Osteoblast (primary cell): ENCODE measurements at places on chromosomes 1 and 21. TPM values are rescaled to one million over a fixed set of nuclear protein-coding genes. Genes with fewer than 3 reads are reported as not detected.

GRCh38 chr1:234505769-234506102 lies 26.8 kb upstream of the TARBP1 start:
- peak; percentile 68 for DNase-seq
- peak overlapping the region; percentile 77 for H3K27ac ChIP-seq
- no peak overlapping the region for H3K4me3 ChIP-seq
- no peaks in the 10 kb centered on the region for H3K36me3 ChIP-seq

- no peaks in the 10 kb centered on the region for H3K36me3 ChIP-seq
- no peaks in the 10 kb centered on the region for H3K4me1 ChIP-seq
- H3K27me3 ChIP-seq, result no peaks in the 10 kb centered on the region
Observed at GRCh38 chr1:106944721-106945120, 111.8 kb upstream of the PRMT6 start.

GRCh38 chr1:234132795-234133194 lies 228.3 kb downstream of the SLC35F3 start:
- no peak for DNase-seq
- H3K4me1 ChIP-seq, result no peaks in the 10 kb centered on the region
- no peak overlapping the region for H3K4me3 ChIP-seq
- no peaks in the 10 kb centered on the region for H3K36me3 ChIP-seq
- H3K27ac ChIP-seq, result no peak overlapping the region
- H3K27me3 ChIP-seq, result no peaks in the 10 kb centered on the region

DNA sequence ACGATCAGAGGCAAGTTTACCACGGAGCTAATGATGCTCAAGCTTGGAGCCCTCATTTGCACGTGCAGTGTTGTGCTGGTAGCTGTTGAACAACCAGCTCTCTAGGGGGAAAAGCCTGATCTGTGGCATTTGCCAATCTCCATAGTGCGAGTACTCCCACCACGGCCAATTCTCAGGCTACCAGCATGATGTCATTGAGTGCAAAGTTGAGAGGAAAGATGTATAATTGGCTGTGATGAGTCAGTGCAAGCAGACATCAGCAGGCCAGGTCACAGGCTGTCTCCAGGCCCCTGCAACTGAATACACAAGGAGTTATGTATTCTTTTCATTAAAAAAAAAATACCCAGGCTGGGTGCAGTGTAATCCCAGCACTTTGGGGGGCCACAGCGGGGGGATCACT lies 233.1 kb upstream of the VAMP3 start:
- no peaks in the 10 kb centered on the region for H3K27me3 ChIP-seq
- no peak overlapping the region for H3K4me3 ChIP-seq

DNA sequence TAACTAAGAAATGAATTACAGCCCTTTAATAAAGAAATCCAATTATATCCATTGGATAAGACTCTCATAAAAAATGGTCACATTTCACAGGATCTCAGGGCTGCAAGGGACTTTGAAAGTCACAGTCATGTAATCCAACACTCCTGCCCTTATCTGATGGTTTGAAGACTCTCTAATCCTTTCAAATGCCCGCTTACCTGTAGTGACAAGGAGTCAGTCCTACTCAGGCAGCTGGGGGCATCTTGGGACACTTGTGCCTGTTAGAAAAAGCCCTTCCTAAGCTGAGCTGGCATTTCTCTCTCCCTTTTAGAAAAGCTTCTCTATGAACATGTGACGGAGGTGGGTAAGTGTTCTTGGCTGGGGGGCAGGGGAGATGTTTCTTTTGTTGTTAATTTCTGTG lies 11.0 kb upstream of the ZNF691 start:
- H3K36me3 ChIP-seq, result peaks cover 9% of the 10 kb centered on the region
- no peaks in the 10 kb centered on the region for H3K4me1 ChIP-seq
- DNase-seq, result no peak

GRCh38 chr1:218459450-218459849 lies 114.3 kb downstream of the TGFB2 start:
- peak overlapping the region; percentile 13 for H3K4me3 ChIP-seq
- H3K27me3 ChIP-seq, result no peaks in the 10 kb centered on the region
- peak overlapping the region; percentile 94 for H3K27ac ChIP-seq
- peaks cover 43% of the 10 kb centered on the region for H3K4me1 ChIP-seq
- DNase-seq, result no peak

DNA sequence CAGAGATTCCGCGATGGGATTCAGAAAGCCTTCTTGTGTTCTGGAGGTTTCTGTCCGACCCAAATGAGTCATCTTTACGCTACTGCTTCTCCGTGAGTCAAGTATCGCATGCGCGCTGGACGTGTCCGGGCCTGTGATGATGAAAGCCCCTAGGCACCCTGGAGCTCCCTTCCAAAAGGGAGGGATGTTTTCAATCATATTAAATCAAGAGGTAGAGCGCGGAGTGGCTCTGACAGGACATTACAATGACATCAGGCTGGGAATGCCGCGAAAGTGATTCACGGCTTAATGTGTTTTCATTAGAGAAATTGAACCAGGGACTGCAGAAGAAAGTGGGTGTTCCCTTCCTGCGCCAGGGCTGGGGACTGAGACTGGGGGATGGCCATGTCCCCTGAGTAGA lies 48.5 kb downstream of the AJAP1 start:
- no peaks in the 10 kb centered on the region for H3K4me1 ChIP-seq
- no peak overlapping the region for H3K4me3 ChIP-seq
- DNase-seq, result no peak
- H3K27me3 ChIP-seq, result no peaks in the 10 kb centered on the region

GRCh38 chr1:32960819-32961355 lies 3.7 kb downstream of the RNF19B start:
- no peaks in the 10 kb centered on the region for H3K27me3 ChIP-seq
- no peak for DNase-seq
- no peaks in the 10 kb centered on the region for H3K36me3 ChIP-seq
- peaks cover 19% of the 10 kb centered on the region for H3K4me1 ChIP-seq
- no peak overlapping the region for H3K4me3 ChIP-seq

Gene C1orf21
- 17.0 and 25.0 TPM in 2 replicates for total RNA-seq

Gene MRAP
- total RNA-seq, result 0.59 and 0.72 TPM in 2 replicates

Gene TEX38
- 0.29 TPM in 1 of 2 replicates, not detected in the other for total RNA-seq

Gene C1QB
- 0.72 TPM in 1 of 2 replicates, not detected in the other for total RNA-seq
